Nephron progenitor cell (in vitro differentiated cells): ENCODE measurements at places on chromosomes 1 and 21.

DNA sequence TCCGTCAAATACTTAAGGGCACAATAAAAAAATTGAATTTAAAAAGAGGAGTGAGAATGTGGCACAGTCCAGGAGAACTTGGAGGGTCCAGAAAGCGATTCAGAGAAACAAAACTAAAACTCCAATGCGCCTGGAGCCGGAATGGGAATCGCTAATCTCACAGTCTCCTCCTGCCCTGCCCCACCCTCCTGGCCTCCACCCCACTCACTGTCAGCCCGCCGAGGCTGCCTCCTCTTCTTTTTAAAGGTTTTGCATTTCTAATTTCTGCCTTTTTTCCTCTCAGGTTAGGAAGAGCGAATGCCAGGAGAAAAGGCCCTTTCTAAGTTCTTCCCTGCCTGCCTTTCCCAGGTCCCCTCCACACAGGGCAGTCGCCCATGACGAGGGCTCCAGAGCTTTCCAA, 135.3 kb downstream of the ZBTB18 start:
- DNase-seq, result no peak

- no peak for DNase-seq
Observed at GRCh38 chr1:246814890-246815289, 90.7 kb downstream of the SCCPDH start.

GRCh38 chr21:36297938-36298572, 21.9 kb upstream of the MORC3 start:
- DNase-seq, result no peak

- no peak for DNase-seq
Observed at GRCh38 chr21:21860888-21861287, 862.7 kb downstream of the NCAM2 start.

GRCh38 chr1:77412820-77413530, 131.2 kb downstream of the AK5 start:
- DNase-seq, result no peak
